Fibroblast of lung (primary cell): ENCODE measurements at places on chromosomes 5 and 9. TPM values are rescaled to one million over a fixed set of nuclear protein-coding genes. Genes with fewer than 3 reads are reported as not detected.

Gene LRRC8A
- 26.1 and 28.5 TPM in 2 replicates for total RNA-seq

Gene FOXI1
- total RNA-seq = not detected in 2 replicates

Gene LRRC70
- total RNA-seq = 0.51 and 1.3 TPM in 2 replicates

Gene STOM
- 215 and 248 TPM in 2 replicates for total RNA-seq

Gene TYRP1
- 0.17 TPM in 1 of 2 replicates, not detected in the other for total RNA-seq

Gene ACOT12
- 0.26 and 2.0 TPM in 2 replicates for total RNA-seq

Gene RASEF
- total RNA-seq = 0.51 and 1.2 TPM in 2 replicates

Gene HMGCR
- total RNA-seq = 100 and 225 TPM in 2 replicates

Gene PCDHGC4
- total RNA-seq = 1.5 and 3.0 TPM in 2 replicates

Gene PPP1R2B
- 0.17 and 0.26 TPM in 2 replicates for total RNA-seq

Gene CNTNAP3B
- total RNA-seq = 0.26 TPM in 1 of 2 replicates, not detected in the other

Gene MLANA
- not detected in 2 replicates for total RNA-seq

Gene MTX3
- total RNA-seq = 14.1 and 18.0 TPM in 2 replicates

Gene SPATA31D4
- total RNA-seq = not detected in 2 replicates

Gene CTXN3
- total RNA-seq = not detected in 2 replicates

Gene GPR150
- total RNA-seq = under 0.01 and 0.33 TPM in 2 replicates

Gene FOXD4L4
- 0.26 TPM in 1 of 2 replicates, not detected in the other for total RNA-seq

Gene CAPSL
- total RNA-seq = 0.33 TPM in 1 of 2 replicates, not detected in the other

Gene CCL21
- not detected in 2 replicates for total RNA-seq

Gene PCA3
- not detected in 2 replicates for total RNA-seq

Gene NDST1
- total RNA-seq = 18.2 and 38.5 TPM in 2 replicates

Gene SH3PXD2B
- 21.1 and 23.9 TPM in 2 replicates for total RNA-seq

Gene ECM2
- 6.8 and 10.0 TPM in 2 replicates for total RNA-seq

Gene CCDC180
- total RNA-seq = 1.8 and 2.5 TPM in 2 replicates

Gene FOXD4
- 0.17 and 0.26 TPM in 2 replicates for total RNA-seq

Gene UBE2QL1
- total RNA-seq = under 0.01 TPM in 1 of 2 replicates, not detected in the other

Gene LRRC19
- total RNA-seq = not detected in 2 replicates
